IPS DF 19.7 (cell line): ENCODE measurements at places on chromosomes 5 and 9.
A peak's percentile ranks its signal among the peaks of the same experiment; 100 is the strongest.

DNA sequence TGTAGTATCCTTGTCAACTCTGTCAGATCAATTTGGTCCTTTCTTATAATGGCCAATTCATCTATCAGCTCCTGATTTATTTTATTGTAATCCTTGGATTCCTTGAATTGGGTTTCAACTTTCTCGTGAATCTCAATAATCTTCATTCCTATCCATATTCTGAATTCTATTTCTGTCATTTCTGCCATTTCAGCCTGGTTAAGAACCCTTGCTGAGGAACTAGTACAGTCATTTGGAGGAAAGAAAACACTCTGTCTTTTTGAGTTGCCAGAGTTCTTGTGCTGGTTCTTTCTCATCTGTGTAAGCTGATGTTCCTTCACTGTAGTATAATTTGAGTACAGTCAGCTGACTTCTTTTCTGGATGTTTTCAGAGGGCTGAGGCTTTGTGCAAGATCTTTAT lies 84.5 kb downstream of the CETN3 start:
- no peak for DNase-seq

GRCh38 chr9:37694355-37694754 lies 43.6 kb downstream of the FRMPD1 start:
- no peak for DNase-seq

DNA sequence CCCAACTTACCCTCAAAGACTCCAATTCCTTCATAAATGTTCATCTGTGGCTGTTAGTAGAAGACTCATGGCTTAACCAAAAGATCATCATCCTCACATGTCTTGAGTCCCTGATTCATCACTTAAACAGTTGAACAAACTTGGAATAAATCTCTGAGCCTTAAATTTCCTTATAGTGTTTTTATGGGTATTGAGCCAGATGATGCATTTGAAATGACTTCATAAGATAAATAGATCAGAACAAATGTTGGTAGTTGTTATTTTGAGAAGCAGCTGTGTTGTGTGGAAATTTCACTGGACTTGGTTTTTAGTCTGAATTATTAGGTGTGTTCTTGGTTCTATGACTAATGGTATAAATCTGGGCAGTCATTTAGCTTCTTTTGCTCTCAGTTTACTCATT lies 236.2 kb downstream of the NNT start:
- DNase-seq, result no peak

DNA sequence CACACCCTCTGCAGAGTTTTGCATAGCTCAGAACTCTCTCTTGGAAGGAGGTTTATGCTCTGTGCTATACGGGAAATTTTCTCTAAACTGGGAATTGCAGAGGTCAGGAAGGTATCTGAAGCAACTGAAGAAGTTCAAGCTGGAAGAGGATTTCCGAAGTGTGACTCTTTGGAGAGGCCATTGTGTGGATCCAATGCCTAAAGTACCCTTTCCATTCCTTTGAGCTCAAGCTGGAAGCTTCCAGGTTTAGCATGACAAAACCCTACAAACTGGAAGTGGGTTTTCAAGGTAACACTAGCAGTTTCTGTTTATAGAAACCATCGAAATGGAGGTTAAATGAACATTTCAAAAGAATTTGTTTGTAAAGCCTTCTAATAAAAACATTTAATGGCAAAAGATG lies 187.1 kb downstream of the CFAP90 start:
- peak; percentile 50 for DNase-seq

- DNase-seq, result no peak
Measured at GRCh38 chr5:91143840-91144239, 239.3 kb downstream of the ARRDC3 start.

DNA sequence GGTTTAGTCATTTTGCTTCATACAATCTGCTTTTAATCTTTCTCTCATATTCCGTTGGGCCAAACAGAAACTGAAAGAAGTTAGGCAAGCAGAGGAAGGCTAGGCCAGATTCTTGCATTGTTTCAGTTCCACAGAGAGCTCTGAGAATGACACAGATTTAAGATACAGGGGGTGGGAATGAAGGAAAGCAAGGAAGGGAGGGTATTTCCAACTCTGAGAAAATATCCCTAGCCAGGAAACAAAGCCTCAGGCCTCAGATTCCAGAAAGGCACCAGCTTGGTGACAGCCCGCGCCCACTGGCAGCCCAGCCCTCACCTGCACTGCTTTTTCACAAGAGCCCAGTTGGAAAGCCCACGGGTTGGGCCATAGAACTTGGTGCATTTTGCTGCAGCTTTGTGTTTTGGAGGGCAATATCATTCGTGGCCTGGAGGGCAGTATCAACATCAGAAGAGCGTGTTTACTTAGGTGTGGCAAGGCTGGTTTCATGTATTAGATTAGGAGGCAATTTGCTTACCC lies 63.5 kb downstream of the ENC1 start:
- no peak for DNase-seq

GRCh38 chr5:172451771-172452197 lies 2.5 kb downstream of the SH3PXD2B start:
- no peak for DNase-seq

GRCh38 chr9:129125478-129125877 lies 14.3 kb downstream of the PTPA start:
- DNase-seq, result no peak
